ENCODE measurements at places on chromosomes 7 and 10.

DNA sequence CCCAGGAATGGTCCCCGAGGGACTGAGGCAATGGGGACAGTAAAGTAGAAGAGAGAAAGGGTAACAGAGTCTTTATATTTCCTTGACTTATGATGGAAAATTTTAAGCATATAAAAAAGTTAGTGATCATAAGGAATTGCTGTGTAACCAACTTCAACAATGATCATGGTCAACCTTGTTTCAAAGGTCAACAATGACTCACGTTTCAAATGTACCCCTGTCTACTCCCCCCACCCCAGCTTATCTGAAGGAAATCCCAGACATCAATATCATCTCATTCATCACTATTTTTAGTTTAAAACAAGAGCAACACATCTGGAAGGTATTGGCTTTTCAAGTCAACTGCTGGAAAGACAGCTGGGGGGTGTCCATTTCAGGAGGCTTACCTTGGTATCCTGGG is 92.9 kb downstream of the SMURF1 start:
- no peaks in the 10 kb centered on the region for H3K27me3 ChIP-seq
- DNase-seq, result no peak
- H3K27ac ChIP-seq, result no peak overlapping the region
- H3K36me3 ChIP-seq, result peaks cover 10% of the 10 kb centered on the region
- no peak overlapping the region for H3K4me3 ChIP-seq
- H3K4me1 ChIP-seq, result no peaks in the 10 kb centered on the region

- H3K4me1 ChIP-seq, result no peaks in the 10 kb centered on the region
- H3K27ac ChIP-seq, result no peak overlapping the region
- DNase-seq, result no peak
These were observed 110.8 kb downstream of the TPK1 start for GRCh38 chr7:144725070-144725469.

- H3K4me3 ChIP-seq, result no peak overlapping the region
- no peaks in the 10 kb centered on the region for H3K36me3 ChIP-seq
- no peak overlapping the region for H3K27ac ChIP-seq
- no peaks in the 10 kb centered on the region for H3K27me3 ChIP-seq
These were observed 573.0 kb upstream of the IGFBP3 start for GRCh38 chr7:46494028-46494427.

DNA sequence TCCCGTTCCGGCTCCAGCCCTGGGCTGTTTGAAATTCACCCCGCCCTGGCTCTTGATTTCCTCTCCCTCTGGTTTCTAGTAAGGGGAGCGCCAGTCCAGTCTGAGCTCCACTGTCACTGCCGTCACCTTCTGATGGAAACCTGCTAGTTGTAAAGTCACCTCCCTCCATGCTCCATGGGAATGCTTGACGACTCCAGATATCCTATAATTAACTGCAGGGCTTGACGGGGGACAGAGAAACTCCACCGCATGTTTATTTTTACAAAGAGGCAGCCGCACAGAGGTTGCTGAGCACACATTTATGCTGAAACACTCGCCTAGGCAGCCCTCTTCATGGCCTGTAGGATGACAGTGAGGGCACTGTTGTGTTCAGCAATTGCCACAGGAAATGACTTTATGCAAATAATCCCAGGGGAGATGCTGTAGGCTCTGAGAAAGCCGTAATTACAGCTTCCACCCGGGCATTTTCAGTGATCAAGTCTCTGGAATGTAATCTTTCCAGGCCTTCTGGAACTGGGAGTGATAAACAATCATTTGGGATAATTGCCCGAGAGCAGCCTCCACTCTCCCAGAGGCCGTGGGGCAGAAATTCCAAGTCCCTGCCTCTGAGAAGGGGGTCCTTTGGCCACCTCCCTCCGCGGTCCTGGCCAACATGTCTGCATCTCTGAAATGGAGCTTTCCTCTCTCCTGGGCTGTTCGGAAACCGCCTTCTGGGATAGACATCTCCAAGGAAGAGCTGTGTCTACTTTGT is 300.5 kb downstream of the KLF6 start:
- H3K36me3 ChIP-seq, result no peaks in the 10 kb centered on the region
- no peaks in the 10 kb centered on the region for H3K4me1 ChIP-seq
- no peak overlapping the region for H3K4me3 ChIP-seq
- H3K27me3 ChIP-seq, result no peaks in the 10 kb centered on the region
- no peak overlapping the region for H3K27ac ChIP-seq

DNA sequence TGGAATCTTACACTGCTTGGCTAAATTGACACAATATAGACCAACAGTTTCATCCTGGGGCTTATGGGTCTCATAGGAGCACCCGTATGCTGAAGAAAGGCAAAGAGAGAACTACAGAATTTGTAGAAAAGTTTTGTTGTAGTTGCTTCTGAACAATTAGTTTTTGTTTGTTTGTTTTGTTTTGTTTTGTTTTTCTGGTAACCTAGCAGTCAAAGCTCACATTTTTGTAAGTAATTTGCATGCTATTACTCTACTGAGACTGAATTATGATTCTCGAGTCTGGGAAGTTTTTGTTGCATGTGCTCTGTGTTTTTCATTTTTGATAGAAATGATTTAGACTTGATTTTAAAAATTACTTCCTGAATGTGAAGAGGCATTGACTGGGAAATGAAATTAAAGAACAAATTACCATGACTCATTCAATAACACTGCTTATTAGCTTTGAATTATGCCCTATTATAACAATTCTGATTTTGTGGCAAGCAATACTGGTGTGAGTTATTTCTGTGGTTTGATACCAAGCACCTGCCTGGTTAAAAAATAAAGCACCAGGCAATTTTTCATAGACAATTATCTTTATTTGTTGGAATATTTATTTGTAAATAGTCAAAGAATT is 438 bp downstream of the LSMEM1 start:
- H3K36me3 ChIP-seq, result peaks cover 2% of the 10 kb centered on the region
- H3K27ac ChIP-seq, result no peak overlapping the region
- H3K4me3 ChIP-seq, result no peak overlapping the region
- DNase-seq, result no peak
